ENCODE measurements at places on chromosomes 13 and 19. TPM values are rescaled to one million over a fixed set of nuclear protein-coding genes. Genes with fewer than 3 reads are reported as not detected.

The PRR19 gene
- 0.89 TPM for total RNA-seq

The DAND5 gene
- 0.21 TPM for total RNA-seq

The ZNF763 gene
- total RNA-seq: 0.98 TPM

The STAP2 gene
- 8.8 TPM for total RNA-seq

The TNFSF13B gene
- total RNA-seq: 9.3 TPM

The C3 gene
- total RNA-seq: 1.0 TPM

The F7 gene
- total RNA-seq: not detected

Data from activated CD8-positive, alpha-beta memory T cell treated with anti-CD3 and anti-CD28 coated beads, Interleukin-2, amount 10 ng/mL, durations not matched to agents 7 days and 5 days (primary cell).